Non-pigmented ciliary epithelial cell (primary cell): ENCODE measurements at places on chromosomes 3 and 15.

- DNase-seq = no peak
Observed at GRCh38 chr15:78660584-78660983, 19.6 kb upstream of the CHRNB4 start.

DNA sequence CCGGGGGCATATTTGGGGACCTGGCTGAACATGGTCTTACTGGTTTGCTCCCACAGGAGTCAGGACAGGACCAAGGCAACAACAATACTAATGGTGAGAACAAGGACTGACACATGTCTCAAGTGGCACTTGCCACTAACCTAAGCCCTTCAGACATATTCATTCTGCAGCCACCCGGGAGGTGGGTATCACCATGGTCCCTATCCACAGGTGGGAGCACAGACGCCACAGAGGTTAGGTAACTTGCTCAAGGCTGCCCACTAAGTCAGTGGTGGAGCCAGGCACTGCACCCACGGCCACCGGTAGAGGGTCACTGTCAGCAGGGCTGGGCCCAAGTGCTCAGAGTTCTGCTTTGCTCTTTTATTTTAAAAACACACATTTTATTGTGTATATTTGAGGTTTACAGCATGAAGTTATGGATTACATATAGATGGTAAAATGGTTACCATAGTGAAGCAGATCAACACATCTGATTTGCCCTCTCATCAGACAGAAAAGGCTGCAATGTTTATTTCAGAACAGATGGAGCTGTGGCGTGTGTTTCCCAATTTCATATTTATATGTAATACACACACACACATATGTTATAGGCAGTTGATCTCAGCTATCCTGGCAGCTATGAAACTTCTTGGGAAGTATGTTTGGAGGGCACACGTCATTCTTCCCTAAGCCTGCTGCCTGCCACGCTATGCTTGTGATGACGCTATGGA is 30.0 kb upstream of the SLC41A3 start:
- DNase-seq = no peak

- no peak for DNase-seq
Observed at GRCh38 chr15:49847423-49848281, 226.8 kb downstream of the DTWD1 start.

- DNase-seq = no peak
Observed at GRCh38 chr15:57235873-57236272, 140.4 kb upstream of the CGNL1 start.

GRCh38 chr15:89910891-89911626 is 1.7 kb downstream of the ARPIN start:
- no peak for DNase-seq

DNA sequence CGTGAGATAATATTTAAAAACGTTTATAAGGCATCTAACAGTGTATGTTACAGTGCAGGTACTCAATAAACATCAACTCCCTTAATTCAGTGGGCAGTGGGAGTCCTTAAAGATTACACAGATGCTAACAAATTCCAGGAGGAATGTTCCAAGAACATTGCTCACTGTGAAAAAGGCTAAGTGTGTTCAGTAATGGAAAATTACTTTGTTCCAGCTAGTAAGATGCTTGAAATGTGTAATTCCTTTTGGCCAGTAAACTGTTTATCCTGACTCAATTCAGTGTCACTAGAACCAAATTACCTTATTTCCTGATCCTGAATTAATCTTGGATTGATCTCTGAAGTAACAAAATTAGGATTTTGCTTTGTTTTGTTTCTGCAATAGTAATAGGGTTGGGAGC is 54.2 kb upstream of the SEMA6D start:
- DNase-seq = no peak
